Endothelial cell of umbilical vein (primary cell): ENCODE measurements at places on chromosomes 5 and 9. TPM values are rescaled to one million over a fixed set of nuclear protein-coding genes. Genes with fewer than 3 reads are reported as not detected.
A peak's percentile ranks its signal among the peaks of the same experiment; 100 is the strongest.

DNA sequence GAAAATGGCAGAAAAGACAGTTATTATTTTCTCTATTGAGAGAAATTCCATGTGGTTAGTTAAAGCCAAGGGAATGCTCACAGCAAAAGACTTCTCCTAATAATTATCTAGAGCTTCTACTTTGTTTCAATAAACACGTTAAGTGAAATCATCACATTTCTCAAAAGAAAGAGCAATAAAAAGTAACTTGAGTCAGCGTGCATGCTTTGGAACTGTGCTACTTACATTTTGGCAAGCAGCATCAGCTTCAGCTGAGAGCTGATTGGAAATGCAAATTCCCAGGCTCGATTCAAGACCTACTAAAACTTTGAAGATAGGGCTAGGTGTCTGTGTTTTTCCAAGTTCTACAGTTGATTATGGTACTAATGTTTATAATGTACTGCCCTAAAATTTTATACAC lies 132.1 kb downstream of the CDH18 start:
- no peak for DNase-seq

- DNase-seq: peak; percentile 26
Observed at GRCh38 chr9:129863059-129863690, 27.9 kb downstream of the USP20 start.

B4GALT1 gene
- 65.6 and 66.5 TPM in 2 replicates for total RNA-seq

ANKRD31 gene
- not detected in 2 replicates for total RNA-seq

GRCh38 chr5:35384658-35385057 lies 154.4 kb upstream of the PRLR start:
- DNase-seq: no peak

DNA sequence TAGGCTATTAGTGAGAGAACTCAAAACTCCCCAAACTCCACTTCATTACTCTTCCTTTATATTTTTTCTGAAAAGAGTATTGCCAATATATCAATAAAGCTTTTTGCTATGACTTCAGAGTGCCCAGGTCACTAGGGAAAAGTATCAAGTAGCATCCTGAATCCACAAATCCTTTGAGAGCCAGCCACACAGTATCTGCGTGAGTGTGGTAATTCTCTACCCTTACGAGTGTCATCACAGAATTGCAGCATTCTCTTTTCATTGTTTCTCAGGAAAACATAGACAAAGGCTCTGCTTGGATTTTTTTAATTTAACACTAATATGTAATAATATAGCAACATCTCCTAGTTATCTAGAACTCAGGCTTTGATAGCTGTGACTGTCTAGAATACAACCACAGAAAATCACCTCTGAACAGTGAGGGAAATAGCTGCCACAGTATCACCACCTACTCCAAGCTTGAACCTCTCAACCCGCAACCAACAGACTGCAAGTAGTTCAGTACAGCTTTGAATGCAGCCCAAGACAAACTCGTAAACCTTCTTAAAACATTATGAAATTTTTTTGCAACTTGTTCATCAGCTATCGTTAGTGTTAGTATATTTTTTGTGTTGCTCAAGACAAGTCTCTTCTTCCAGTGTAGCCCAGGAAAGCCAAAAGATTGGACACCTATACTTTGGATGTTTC lies 79.3 kb upstream of the CCDC152 start:
- no peak for DNase-seq

DNA sequence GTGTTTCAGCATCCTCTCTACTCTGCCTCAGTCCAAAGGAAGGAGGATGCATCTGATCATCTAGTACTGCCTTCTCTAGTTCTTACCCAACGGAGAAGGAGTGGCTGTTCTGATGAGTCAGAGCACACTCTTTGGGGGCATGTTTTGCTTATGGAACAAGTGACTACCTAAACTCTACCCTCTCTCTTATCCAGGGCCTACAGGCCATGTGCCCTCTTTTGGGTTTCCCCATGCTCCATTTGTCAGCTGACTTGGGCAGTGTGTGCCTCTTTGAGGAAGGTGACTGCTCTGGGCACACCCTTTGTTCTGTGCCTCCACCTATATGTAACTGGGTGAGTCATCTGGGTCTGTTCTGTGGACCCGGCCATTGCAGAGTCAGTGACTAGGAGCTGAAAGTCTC lies 89.6 kb upstream of the BNC2 start:
- DNase-seq: no peak

- DNase-seq: no peak
Observed at GRCh38 chr9:126690431-126691051, 76.8 kb downstream of the LMX1B start.

GRCh38 chr9:34553511-34554021 lies 30.8 kb upstream of the ENHO start:
- no peak for DNase-seq

DNA sequence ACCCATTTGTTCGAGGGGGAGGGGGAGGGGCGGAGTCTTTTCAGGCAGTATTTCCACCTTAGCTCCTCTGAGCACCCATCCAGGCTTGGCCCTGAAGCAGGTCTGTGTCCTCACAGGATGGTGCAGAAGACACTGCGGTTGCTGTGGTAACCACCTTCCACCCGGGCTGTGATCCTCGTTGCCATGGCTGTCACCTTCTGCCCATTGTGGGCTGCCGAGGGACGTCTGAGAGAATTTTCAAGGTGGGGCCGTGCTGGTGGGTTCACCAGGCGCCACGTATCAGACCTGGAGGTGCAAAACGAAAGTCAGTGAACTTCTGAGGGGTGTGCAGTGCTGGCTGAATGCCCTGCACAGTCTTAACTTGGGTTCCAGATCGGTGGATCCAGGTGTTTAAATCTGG lies 26.7 kb downstream of the POLR1E start:
- no peak for DNase-seq

GRCh38 chr5:134510970-134511795 lies 14.3 kb upstream of the JADE2 start:
- DNase-seq: peak; percentile 58

- no peak for DNase-seq
Observed at GRCh38 chr9:105281926-105282325, 37.5 kb downstream of the SLC44A1 start.
